ENCODE measurements at places on chromosomes 5 and 9.

- no peak for DNase-seq
Observed at GRCh38 chr5:122375801-122376200, 63.8 kb downstream of the SNCAIP start.

- DNase-seq, result no peak
Observed at GRCh38 chr9:30197954-30198353, 2186.5 kb upstream of the ACO1 start.

- no peak for DNase-seq
Observed at GRCh38 chr5:179422213-179422855, 77.1 kb upstream of the ADAMTS2 start.

- DNase-seq, result no peak
Observed at GRCh38 chr9:129240581-129241211, 62.6 kb upstream of the IER5L start.

GRCh38 chr5:3392306-3392939 lies 203.2 kb upstream of the IRX1 start:
- DNase-seq, result no peak

DNA sequence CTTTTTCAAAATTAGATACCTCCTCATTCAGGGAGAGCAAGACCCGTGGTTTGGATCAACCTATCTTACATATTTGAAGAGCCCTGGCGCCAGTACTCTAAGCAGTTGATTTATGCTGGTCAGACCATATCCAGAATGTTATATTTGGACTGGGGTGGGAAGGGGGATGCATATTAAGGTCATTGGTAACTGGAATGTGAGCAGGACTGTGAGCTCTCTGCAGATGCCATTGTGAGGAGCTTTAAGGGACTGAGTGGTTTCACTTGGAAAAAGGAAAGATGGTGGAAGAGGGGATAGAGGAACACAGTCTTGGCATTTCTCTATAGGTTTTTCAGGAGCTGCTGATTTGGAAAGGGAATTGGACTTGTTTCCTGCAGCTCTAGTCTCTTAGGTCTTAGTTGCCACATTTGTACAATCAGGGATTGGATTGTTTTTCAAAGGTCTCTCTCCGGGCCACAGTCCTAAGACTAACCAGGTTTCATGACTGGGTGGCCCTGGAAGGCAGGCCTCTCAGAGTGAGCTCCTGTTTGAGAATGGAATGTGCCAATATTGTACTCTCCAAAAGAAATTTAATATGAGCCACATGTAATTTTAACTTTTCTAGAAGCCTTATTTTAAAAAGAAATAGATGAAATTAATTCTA lies 25.8 kb upstream of the F2R start:
- DNase-seq, result no peak

DNA sequence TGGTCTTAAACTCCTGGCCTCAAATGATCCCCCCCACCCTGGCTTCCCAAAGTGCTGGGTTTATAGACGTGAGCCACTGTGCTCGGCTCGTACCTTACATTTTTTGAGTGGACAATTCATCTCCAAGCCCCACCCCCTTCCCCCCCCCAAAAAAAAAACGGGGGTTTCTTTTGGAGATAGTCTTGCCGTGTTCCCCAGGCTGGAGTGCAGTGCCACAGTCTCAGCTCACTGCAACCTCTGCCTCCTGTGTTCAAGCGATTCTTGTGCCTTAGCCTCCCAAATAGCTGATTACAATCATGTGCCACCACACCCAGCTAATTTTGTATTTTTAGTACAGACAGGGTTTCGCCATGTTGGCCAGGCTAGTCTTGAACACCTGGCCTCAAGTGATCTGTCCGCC lies 31.3 kb downstream of the ANKHD1 start:
- no peak for DNase-seq

GRCh38 chr9:118954857-118955256 lies 414.4 kb downstream of the BRINP1 start:
- DNase-seq, result no peak

All from stimulated activated CD8-positive, alpha-beta memory T cell treated with anti-CD3 and anti-CD28 coated beads, Interleukin-4, amount 100 ng/mL, for 1 hour (primary cell).